ENCODE measurements at places on chromosomes 4 and X.

DNA sequence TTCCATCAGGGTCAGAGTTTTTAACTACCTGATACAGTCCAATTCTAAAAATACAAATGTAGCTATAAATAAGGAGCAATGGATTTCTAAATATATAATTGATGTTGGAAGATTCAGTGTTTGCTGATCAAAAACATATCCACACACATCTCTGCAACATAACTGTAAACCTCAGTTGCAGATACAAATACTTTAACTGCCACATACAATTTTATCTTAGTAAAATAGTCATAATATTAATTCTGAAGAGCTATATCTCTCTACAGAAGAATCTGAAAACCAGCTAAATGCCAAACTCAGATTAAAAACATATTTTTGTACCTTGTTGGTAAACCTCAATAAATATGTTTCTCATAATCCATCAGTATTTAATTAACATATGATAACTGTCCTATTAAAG, 674.3 kb upstream of the INTU start:
- DNase-seq, result no peak

DNA sequence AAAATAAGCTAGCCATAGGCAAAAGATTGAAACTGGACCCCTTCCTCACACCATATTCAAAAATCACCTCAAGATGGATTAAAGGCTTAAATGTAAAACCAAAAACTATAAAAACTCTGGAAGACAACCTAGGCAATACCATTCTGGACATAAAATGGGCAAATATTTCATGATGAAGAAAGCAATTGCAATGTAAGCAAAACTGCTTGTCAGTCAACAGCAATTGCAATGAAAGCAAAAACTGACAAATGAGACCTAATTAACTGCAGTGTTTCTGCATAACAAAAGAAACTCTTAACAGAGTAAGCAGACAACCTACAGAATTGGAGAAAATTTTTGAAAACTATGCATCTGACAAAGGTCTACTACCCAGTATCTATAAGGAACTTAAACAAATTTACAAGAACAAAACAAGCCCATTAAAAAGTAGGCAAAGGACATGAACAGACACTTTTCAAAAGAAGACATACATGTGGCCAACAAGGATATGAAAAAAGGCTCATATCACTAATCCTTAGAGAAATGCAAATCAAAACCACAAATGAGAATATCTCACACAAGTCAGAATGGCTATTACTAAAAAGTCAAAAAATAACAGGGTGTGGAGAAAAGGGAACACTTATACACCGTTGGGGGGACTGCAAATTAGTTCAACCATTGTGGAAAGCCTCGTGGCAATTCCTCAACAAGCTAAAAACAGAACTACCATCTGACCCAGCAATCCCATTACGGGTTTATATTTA, 46.7 kb downstream of the CFAP299 start:
- DNase-seq, result no peak

- DNase-seq, result no peak
Measured at GRCh38 chrX:77441479-77441878, 5.7 kb upstream of the FGF16 start.

- DNase-seq, result no peak
Measured at GRCh38 chrX:31589503-31589902, 517.7 kb upstream of the FTHL17 start.

- no peak for DNase-seq
Measured at GRCh38 chr4:42302348-42302747, 94.9 kb upstream of the SHISA3 start.

GRCh38 chr4:11299016-11299415, 129.7 kb downstream of the HS3ST1 start:
- DNase-seq, result no peak

DNA sequence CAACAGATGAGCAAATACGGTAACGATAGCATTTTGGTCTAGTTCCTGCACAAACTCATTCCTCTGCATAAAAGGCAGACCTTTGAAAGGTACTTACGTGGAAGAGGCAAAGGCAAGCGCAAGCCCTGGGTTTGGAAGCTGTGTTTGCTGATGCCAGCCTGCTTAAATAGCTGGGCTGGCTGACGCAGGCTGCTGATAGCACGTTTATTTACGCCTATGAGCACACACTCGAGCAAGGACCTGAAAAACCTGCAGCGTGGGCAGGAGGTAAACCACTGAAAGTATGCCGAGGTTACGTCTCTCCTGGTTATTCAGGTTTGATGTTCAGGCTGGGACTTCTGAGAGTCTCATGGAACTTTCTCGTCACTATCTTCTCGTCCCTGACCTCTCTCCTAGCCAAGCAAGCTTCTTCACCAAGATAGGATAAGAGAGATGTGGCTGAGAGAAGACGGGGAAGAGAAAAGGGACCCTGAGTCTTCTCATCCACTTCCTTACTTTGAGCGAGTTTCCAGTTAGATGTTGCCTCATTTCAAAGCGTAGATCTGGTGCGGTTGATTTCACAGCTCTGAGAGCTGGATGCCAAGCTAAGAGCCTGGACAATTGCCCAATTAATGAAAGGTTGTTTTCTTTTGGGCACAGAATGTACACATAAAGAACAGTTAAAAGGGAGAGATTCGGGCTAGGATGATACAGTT, at the start of gene HOPX:
Gene HOPX, minus strand, starts transcription at position 139 of the 695 bp plus-strand sequence. CDS start 23,480 bp downstream, outside the sequence.
- no peak for DNase-seq

DNA sequence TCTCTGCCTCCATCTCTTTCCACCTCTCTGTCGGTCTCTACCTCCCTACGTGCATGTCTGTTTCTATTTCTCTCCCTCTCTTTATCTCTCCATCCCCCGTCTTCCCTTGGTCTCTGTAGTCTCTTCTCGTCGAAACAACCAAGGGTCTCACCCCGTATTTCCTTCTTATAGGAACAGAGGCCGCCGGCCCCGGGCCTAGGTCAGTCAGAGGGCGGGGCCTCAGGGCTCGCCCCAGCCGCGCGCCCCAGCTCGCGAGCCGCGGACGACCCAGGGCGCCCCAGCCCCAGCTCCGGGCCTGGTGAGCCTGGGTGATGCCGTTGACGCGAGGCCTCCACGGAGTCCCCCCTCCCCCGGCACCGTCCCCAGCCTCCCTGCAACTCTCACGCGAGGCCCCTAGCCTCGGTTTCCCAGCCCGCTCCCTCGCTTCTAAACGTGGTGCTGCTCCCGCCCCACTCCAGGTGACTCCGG, 6.6 kb downstream of the TIMM17B start:
- DNase-seq, result no peak

DNA sequence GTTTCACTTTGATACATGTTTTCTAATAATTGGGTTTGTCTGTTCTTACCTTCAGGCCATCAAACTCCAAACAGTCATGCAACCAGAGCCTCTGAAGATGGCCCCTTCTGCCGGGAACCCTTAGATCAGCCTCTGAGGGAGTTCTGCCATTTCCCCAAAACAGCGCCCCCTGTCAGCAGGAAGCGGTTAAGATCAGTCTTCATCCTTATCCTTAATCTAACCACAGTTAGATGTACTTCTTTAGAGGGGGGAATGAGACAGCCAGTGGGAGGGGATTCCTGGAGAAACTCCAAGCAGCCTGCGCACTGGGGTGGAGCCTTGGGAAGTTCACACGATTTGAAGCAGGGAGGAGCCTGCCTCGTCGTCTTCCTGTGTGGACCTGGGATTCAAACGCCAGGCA, 185.4 kb downstream of the INPP4B start:
- no peak for DNase-seq

DNA sequence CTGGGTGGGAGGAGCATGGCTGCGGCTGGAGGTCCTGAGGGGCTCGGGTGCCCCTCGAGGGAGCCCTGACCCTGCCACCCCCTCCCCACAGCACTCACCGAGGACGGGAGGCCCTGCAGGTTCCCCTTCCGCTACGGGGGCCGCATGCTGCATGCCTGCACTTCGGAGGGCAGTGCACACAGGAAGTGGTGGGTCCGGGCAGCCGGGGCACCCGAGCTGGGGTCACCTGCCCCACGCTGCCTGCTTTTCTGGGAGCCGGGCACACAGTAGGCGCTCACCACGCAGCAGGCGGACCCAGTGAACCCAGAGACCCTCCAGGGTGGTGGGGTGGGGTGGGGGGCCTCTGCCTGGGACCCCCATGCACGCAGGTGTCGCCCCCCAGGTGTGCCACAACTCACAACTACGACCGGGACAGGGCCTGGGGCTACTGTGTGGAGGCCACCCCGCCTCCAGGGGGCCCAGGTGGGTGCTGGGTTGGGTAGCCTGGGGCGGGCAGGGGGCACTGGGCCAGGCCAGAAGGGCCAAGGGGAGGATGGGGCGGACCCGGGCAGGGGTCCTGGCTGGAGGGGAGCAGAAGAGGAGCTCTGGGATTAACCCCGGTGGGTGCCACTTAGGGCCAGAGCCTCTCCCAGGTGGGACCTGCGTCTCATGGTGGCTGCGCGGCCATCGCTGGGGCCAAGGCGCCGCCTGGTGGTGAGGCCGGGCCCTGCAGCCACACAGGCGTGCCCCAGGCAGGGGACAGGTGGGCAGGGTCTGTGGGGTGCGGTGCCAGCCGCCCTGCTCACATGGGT, 1.4 kb downstream of the HGFAC start:
- peak; percentile 36 for DNase-seq

DNA sequence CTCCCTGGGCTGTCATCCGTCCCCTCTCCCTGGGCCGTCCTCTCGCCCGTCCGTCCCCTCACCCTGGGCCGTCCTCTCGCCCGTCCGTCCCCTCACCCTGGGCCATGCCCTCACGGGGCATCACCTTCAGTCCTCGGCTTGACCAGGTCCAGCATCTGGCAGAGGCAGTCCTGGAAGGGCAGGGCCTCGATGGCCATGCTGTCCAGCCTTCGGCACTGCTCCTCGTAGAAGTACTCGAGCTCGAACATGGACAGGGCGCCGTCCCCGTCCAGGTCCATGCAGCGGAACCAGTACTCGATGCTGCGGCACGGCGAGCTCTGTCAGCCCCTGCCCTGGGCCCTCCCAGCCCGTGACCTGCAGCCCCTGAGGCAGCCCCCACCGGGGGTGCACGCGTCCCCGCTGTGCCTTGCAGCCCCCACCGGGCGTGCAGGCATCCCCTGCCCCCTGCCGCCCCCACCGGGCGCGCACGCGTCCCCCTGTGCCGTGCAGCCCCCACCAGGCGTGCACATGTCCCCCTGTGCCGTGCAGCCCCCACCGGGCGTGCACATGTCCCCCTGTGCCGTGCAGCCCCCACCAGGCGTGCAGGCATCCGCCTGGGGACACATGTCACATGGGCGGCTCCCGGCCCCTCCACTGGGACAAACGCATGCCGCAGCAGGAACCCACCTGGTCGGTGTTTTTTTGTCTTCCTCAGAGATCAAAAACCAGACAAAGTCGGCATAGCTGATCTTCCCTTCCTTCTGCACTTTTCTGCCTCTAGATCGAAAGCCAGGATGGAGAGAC, 22.2 kb upstream of the GTPBP6 start:
- DNase-seq, result no peak

- no peak for DNase-seq
Measured at GRCh38 chrX:152641996-152642395, 4.3 kb downstream of the GABRQ start.

DNA sequence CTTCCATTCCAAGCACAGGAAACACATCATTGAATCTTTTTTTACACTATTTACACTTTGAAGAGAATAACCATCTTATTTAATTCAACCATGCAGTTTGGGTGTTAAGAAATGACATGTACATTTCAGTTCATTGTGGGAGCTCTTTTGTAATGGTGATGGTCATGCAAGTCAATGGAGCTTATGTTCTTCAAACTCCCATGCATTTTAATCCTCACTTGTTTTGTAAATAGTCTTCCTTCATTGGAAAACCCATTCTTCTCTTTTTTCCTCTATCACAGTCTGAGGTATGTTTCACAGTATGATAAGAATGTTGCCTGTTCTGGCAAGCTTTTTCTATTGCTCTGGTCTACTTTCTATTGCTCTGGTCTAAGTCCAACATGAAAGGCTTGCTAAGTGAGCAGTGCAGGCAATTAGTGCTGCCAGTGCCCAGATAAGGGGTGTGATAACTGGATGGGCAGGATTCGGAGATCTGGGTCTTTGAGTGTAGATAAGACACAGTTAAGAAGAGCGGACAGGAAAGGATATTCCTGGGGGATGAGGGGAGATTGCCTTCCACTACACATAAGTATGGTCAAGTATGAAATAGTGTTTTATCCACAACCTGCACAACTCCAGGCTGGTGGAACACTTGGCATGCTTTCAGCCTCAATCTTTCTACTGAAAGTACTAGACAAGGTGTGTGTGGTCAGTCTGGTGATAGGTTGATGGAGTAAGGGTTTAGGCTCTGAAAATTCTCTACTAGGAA, 17.1 kb downstream of the AFP start:
- DNase-seq, result no peak

DNA sequence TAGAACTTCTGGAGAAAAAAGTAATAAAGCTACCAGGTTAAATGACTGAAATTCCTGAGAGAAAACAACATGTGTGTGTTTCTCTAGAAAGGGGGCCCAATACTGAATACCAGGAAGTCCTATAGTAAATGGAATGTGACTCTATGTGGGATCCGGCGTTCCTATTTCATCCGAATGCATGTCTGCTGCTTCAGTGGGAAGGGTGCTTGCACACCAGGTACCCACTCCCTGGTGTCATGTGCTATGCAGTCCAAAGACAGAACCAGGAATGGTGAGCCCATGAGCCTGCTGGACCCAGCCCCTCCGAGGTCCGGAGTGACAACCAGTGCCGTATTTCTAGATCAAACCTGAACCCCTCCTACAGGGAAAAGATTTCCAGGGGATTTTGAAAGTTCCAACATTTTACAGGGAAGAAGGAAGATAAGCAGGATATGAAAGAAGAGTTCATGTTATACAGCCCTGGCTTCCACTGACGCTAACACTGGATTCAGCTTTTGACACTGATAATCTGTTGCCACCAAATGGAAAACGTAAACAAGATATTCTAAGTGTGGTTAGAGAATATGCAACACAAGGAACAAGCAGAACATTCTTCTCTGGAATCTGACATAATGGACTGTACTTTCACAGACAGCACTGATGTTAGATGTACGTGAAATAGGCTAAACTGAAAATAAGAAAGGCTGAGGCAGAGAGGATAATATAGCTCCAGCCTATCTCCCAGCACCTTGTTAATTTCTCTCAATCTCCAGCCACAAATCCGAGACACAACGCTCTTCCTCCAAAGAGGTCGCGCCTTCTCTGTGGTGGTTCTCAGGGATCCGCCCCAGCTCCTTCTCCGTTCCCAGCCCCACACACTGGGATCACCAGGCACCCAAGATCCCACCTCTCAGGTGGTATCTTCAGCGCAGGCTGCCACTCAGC, 725 bp upstream of the CXCL1 start:
- no peak for DNase-seq

DNA sequence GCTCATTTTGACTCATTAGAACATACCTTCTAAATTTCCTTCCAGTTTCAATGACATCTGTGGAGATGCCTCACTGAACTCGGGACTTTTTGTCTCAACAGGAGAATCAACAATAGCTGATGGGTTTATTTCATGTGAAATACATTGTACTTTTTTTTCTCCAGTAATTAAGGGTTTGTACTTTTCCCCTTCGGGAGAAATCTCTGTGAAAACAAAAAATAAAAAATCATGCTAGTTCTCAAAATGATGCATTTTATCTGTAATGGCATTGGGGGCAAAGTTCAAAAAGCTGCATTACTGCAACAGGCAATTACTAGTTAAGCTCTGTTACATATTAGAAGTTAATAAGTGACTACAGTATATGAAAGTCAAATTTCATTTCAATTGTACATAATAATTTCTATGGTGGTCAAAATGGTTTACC, 167.3 kb upstream of the SH3RF1 start:
- no peak for DNase-seq

Measured in NCI-H187 (cell line).